ENCODE measurements at places on chromosomes 16 and 17. TPM values are rescaled to one million over a fixed set of nuclear protein-coding genes. Genes with fewer than 3 reads are reported as not detected.

- H3K27me3 ChIP-seq = no peaks in the 10 kb centered on the region
- H3K4me3 ChIP-seq = no peak overlapping the region
- peak overlapping the region; percentile 79 for H3K27ac ChIP-seq
- peaks cover 32% of the 10 kb centered on the region for H3K4me1 ChIP-seq
Observed at GRCh38 chr17:69607162-69607834, 192.8 kb downstream of the MAP2K6 start.

GRCh38 chr17:81576621-81577277 lies 24.6 kb upstream of the FAAP100 start:
- peaks cover 58% of the 10 kb centered on the region for H3K36me3 ChIP-seq
- H3K27ac ChIP-seq = no peak overlapping the region
- peaks cover 8% of the 10 kb centered on the region for H3K27me3 ChIP-seq
- no peak for DNase-seq
- H3K4me3 ChIP-seq = no peak overlapping the region

The NTN1 gene
- total RNA-seq = 6.6 TPM

- no peak overlapping the region for H3K27ac ChIP-seq
- H3K27me3 ChIP-seq = no peaks in the 10 kb centered on the region
- H3K4me3 ChIP-seq = no peak overlapping the region
- DNase-seq = no peak
Observed at GRCh38 chr17:20954794-20955193, 88.0 kb downstream of the USP22 start.

The RPA1 gene
- total RNA-seq = 105 TPM

The TLCD3B gene
- 1.4 TPM for total RNA-seq

The DCTN5 gene
- total RNA-seq = 93.8 TPM

GRCh38 chr17:36934144-36934691 lies 3.1 kb upstream of the LHX1 start:
- H3K4me3 ChIP-seq = peak overlapping the region; percentile 28
- no peak for DNase-seq
- peaks cover 39% of the 10 kb centered on the region for H3K27me3 ChIP-seq
- peaks cover 48% of the 10 kb centered on the region for H3K4me1 ChIP-seq

GRCh38 chr17:16131593-16131992 lies 83.7 kb downstream of the NCOR1 start:
- no peak overlapping the region for H3K27ac ChIP-seq
- H3K36me3 ChIP-seq = peaks cover 27% of the 10 kb centered on the region
- no peak for DNase-seq
- no peak overlapping the region for H3K4me3 ChIP-seq
- peaks cover 1% of the 10 kb centered on the region for H3K27me3 ChIP-seq

The CLEC18C gene
- total RNA-seq = 1.0 TPM

DNA sequence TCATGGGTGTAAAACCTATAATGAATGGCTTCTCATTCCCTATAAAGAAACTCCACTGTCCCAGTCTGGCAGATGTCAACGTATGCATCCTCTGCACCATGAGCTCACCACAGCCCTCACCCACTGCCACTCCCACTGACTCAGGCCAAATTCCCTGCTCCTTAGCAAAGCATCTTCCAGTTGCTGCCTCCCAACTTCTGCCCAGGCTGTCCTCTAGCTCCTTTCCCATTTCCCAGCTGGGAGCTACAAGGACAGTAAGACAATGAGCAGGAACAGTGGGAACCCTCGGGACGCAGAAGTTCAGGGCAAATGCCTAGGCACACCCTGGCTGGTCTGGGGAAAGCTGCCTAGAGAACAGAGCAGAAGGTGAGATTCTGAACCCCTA lies 9.1 kb upstream of the THAP11 start:
- peaks cover 14% of the 10 kb centered on the region for H3K36me3 ChIP-seq
- H3K4me1 ChIP-seq = peaks cover 18% of the 10 kb centered on the region
- H3K27me3 ChIP-seq = peaks cover 10% of the 10 kb centered on the region
- H3K27ac ChIP-seq = peak overlapping the region; percentile 13
- peak overlapping the region; percentile 90 for H3K4me3 ChIP-seq

DNA sequence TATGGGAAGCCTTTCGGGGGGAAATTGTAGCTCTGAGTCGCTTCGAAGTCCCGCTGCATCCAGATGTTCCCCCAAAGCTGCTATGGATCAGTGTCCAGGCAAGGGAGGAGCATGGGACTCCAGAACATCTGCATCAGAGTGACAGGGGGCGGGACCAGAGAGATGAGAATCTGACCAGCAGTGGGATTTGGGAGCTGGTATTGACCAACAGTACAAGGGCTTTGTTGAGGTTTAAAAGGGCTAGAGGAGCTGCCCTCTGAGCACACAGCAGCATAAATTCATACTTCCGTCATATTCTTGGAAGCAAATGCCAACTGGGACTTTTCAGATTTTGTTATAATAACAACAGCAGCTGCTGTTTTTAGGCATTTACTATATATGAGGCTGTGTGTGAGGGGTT lies 10.6 kb downstream of the RBFOX1 start:
- no peak overlapping the region for H3K4me3 ChIP-seq
- peaks cover 7% of the 10 kb centered on the region for H3K27me3 ChIP-seq
- H3K36me3 ChIP-seq = peaks cover 10% of the 10 kb centered on the region
- no peak overlapping the region for H3K27ac ChIP-seq

The B3GNT9 gene
- 1.5 TPM for total RNA-seq

The SRL gene
- total RNA-seq = 0.26 TPM

DNA sequence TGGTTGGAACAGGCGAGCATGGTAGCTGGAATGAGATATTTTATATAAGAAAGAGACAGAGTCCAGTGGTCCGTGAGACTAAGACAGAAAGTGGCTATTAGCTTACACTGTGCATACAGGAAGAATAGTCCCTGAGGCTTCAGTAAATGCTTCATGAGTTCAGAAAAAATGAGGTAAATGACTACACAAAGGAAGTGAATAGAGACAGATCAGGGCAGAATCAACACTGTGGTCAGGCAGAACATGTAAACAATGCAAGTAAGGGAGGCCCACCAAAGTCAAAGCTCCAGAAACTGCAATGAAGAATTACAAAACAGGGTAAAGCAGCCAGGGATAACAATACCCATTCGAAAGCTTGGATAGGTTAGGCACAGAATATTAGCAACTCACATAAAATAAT lies 4.8 kb downstream of the ABCA10 start:
- H3K4me3 ChIP-seq = no peak overlapping the region
- H3K4me1 ChIP-seq = peaks cover 12% of the 10 kb centered on the region
- peak overlapping the region; percentile 15 for H3K27ac ChIP-seq
- no peaks in the 10 kb centered on the region for H3K36me3 ChIP-seq
- H3K27me3 ChIP-seq = no peaks in the 10 kb centered on the region

DNA sequence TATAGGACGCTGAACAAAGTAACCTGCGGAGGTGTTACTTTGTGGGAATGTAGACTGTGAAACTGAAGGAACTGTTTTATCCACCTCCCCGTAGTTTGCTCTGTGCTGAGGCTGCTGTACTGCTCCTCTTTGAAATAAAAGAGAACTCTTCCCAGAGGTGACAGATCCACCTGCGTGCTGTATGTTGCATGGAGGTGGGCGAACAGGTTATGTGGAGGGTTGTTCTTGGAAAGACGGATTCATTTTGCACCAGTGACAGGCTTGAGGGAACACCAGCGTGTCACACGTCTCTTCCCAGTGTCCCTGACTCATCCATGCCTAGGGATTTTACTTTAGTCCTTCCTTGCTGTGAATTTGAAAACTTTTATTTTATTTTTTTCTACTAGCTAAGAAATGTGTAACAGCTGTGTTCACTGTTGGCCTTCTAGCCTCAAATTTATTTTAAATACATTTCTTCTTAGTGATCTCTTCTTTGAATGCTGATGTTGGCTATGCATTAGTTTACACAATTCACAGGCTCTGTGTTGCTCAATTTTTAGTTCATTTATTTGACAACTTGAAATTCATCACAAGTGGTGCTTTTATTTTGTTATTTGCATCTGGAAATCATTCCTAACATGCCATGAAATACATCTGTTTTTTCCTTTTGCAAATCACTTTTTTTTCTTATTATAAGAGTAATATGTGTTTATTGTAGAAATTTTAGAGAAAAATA lies 512.4 kb downstream of the CDH13 start:
- no peak overlapping the region for H3K27ac ChIP-seq
- no peak for DNase-seq
- no peak overlapping the region for H3K4me3 ChIP-seq

- no peak overlapping the region for H3K27ac ChIP-seq
- H3K27me3 ChIP-seq = peaks cover 25% of the 10 kb centered on the region
- peak overlapping the region; percentile 11 for H3K4me3 ChIP-seq
- H3K36me3 ChIP-seq = peaks cover 17% of the 10 kb centered on the region
Observed at GRCh38 chr16:67449336-67449735, 18.4 kb downstream of the HSD11B2 start.

DNA sequence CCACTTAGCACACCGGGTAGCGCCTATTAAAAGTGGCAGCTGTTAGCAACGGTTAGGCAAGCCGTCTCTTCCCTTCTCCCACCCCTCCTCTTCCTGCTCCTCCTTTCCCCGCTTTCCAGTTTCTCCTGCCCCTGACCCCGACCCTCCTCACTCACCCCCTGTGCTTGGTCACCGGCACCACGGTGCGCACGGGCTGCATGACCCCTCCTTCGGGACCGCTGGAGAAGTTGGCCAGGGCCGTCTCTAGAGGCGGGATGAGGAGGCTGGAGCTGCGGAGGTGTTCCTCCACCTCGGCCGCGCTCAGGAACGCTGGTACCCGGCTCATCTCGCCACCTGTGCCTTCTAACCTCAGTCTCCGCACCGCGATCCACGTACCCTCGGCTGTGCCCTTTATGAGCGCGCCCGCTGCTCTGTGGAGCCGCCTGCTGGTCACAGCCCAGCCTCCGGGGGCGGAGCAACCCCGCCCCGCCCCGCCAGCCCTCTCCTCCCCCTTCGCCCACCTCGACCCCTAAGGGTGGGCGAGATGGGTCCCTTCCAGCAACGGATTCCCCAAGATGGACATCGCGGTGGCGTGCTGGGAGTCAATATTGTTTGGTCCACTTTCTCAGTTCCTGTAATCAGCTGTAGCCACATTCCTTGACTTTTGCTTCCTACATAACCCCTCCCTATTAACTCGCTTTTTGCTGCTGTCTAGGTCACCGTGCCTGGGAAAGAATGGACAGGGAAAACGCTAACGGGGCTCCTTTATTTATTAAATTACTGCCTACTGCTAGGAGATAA lies at the start of gene CRYM:
CRYM (minus strand) TSS at position 364 of the 780 bp plus-strand sequence; CDS start at position 325, 39 bp downstream.
- no peaks in the 10 kb centered on the region for H3K4me1 ChIP-seq
- no peaks in the 10 kb centered on the region for H3K36me3 ChIP-seq

GRCh38 chr17:222172-222571 lies 40.7 kb upstream of the DOC2B start:
- no peak overlapping the region for H3K4me3 ChIP-seq
- peaks cover 3% of the 10 kb centered on the region for H3K27me3 ChIP-seq
- no peak for DNase-seq
- peaks cover 3% of the 10 kb centered on the region for H3K4me1 ChIP-seq

DNA sequence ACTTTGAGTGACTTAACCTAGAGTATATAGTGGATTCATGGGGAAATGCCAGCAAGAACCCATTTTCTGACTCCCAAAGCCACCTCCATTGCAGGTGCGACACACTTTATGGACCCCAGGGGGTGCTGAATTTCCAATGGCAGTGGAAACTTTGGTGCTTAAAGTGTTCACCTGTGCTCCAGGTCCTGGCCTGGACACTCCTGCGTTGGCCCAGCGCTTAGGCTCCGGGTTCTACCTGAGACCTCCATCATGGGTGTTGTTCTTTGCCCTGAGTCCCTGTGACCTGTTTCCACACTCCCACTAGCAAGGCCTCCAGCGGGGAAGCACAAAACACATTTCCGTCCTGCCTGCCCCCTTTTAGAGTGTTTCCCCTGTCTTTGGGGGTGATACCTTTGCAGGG lies 3.0 kb downstream of the CCNF start:
- peaks cover 19% of the 10 kb centered on the region for H3K36me3 ChIP-seq
- no peak overlapping the region for H3K4me3 ChIP-seq
- DNase-seq = no peak
- H3K4me1 ChIP-seq = peaks cover 14% of the 10 kb centered on the region
- no peak overlapping the region for H3K27ac ChIP-seq

DNA sequence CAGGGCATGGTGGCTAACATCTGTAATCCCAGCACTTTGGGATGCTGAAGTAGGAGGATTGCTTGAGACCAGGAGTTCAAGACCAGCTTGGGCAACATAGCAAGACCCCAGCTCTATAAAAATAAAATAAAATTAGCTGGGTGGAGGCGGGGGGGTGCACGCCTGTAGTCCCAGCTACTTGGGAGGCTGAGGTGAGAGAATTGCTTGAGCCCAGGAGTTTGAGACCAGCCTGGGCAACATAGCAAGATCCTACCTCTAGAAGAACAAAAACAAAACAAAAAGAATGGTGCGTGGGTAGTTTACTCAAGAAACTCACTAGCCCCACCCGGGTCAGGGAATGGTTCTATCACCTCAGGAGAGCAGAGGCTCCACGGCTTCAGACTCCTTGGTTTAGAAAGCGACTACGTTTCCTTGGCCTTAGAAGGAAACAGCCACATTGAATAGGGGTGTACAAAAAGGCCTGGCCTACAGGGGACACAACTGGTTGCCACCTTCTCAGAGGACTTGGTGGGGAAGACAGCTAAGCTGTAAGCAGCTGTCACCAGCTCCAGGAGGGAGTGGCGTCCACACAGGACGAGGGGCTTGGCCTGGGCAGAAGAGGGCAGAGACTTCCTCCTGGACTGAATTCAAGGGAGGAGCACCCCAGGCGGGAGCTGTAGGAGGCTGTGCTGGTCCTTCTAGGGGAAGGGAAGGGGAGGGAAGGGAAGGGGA lies 716 bp downstream of the TK1 start:
- H3K27me3 ChIP-seq = peaks cover 9% of the 10 kb centered on the region
- H3K4me1 ChIP-seq = peaks cover 13% of the 10 kb centered on the region
- H3K36me3 ChIP-seq = peaks cover 5% of the 10 kb centered on the region

The CACNB1 gene
- 10.2 TPM for total RNA-seq

The MGAT5B gene
- 6.2 TPM for total RNA-seq

GRCh38 chr16:85984947-85985451 lies 86.0 kb downstream of the IRF8 start:
- H3K4me3 ChIP-seq = no peak overlapping the region
- H3K27me3 ChIP-seq = peaks cover 13% of the 10 kb centered on the region
- H3K4me1 ChIP-seq = no peaks in the 10 kb centered on the region
- no peak for DNase-seq

The MED31 gene
- total RNA-seq = 18.3 TPM

DNA sequence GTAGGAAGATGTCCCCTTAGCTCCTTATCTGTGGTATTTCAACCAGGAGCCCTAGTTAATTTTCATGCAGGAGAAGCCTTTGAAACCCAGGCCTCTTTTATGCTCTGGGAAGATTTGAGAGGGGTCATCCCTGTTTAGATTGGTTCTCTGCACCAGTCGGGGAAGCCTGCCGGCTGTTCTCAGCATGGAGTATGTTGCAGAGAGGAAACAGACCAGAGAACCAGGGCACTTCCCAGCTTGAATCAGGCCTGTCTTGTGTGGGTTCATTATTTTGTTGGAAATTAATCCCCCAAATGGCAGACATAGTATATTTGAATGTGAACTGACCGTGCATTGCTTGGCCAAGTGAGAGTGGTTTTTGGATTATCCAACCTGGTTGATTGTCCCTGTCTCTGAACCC lies 1082.1 kb upstream of the RBFOX1 start:
- H3K4me1 ChIP-seq = no peaks in the 10 kb centered on the region
- peaks cover 1% of the 10 kb centered on the region for H3K27me3 ChIP-seq
- no peak overlapping the region for H3K27ac ChIP-seq
- no peaks in the 10 kb centered on the region for H3K36me3 ChIP-seq
- no peak overlapping the region for H3K4me3 ChIP-seq
